Activated CD4-positive, alpha-beta T cell treated with anti-CD3 and anti-CD28 coated beads for 36 hours (primary cell): ENCODE measurements at places on chromosomes 6 and 20. TPM values are rescaled to one million over a fixed set of nuclear protein-coding genes. Genes with fewer than 3 reads are reported as not detected.

- peaks cover 39% of the 10 kb centered on the region for H3K27me3 ChIP-seq
- H3K27ac ChIP-seq: no peak overlapping the region
- no peak overlapping the region for H3K4me3 ChIP-seq
- peaks cover 2% of the 10 kb centered on the region for H3K4me1 ChIP-seq
- DNase-seq: no peak
Measured at GRCh38 chr6:105178110-105178509, 1.7 kb downstream of the POPDC3 start.

- H3K4me1 ChIP-seq: no peaks in the 10 kb centered on the region
- no peak overlapping the region for H3K4me3 ChIP-seq
- H3K27ac ChIP-seq: no peak overlapping the region
- DNase-seq: no peak
- no peaks in the 10 kb centered on the region for H3K36me3 ChIP-seq
Measured at GRCh38 chr6:3517350-3517749, 60.5 kb upstream of the SLC22A23 start.

GRCh38 chr20:59703046-59703445 lies 98.7 kb downstream of the PHACTR3 start:
- no peaks in the 10 kb centered on the region for H3K36me3 ChIP-seq
- DNase-seq: no peak
- H3K27ac ChIP-seq: no peak overlapping the region

- H3K36me3 ChIP-seq: no peaks in the 10 kb centered on the region
- H3K27me3 ChIP-seq: peaks cover 2% of the 10 kb centered on the region
- peaks cover 8% of the 10 kb centered on the region for H3K4me1 ChIP-seq
- no peak for DNase-seq
- H3K27ac ChIP-seq: no peak overlapping the region
- H3K4me3 ChIP-seq: no peak overlapping the region
Measured at GRCh38 chr6:125102891-125103290, 50.7 kb upstream of the TPD52L1 start.

DNA sequence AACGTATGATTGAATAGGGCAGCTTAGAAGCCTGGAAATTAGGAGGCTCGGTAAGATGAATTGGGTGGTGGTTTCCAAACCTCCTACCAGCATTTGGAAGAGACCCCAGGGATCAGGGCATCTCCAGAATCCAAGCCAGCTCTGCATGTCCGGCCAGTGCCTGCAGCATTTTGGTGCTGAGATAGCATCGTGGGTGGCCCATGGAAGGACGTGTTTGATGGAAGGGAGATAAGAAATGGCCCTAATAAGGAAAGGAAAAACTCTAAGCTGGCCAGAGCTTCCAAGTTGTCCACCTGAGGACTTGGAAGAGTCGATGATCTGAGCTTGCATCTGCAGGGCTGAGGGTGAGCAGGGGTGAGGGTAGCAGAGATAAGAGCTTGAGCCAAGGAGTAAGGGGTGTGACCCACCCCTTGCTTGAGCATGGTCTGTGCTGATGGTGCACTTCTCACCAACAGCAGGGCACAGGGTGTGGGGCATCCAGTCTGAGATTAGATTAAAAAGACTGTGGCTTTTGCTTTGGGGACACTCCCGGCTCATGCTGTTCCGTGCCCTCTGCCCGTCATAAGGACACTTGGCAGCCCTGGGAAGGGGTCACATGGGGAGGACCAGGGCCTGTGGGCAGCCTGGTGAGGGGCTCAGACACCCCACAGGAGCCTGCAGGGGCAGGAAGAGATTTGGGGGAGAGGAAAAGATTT lies 213.2 kb downstream of the ERMARD start:
- DNase-seq: no peak
- peaks cover 2% of the 10 kb centered on the region for H3K27me3 ChIP-seq
- H3K4me3 ChIP-seq: no peak overlapping the region
- H3K4me1 ChIP-seq: peaks cover 2% of the 10 kb centered on the region

- H3K27me3 ChIP-seq: no peaks in the 10 kb centered on the region
- no peaks in the 10 kb centered on the region for H3K4me1 ChIP-seq
- no peak for DNase-seq
- no peak overlapping the region for H3K27ac ChIP-seq
- no peaks in the 10 kb centered on the region for H3K36me3 ChIP-seq
Measured at GRCh38 chr6:95243053-95243452, 334.3 kb upstream of the MANEA start.

DNA sequence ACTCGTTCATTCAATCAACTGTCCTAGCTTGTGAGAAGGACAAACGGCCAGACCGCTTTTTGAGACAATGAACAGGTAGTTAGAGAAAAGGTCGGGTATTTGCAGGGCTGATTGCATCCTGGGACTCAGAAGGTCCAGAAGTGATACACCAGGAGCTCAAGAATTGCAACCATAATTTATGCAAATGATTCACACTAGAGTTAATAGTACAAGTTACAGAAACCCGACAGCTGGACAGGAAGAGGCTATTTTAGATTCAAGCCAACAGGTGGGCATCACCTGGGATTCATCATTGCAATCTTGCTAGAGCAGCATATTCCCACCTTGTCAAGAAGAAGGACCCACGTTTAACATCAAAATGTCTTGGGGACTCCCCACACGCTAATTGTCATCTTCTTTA lies 83.5 kb downstream of the TNFAIP3 start:
- no peak overlapping the region for H3K27ac ChIP-seq
- H3K4me1 ChIP-seq: peaks cover 21% of the 10 kb centered on the region
- no peaks in the 10 kb centered on the region for H3K27me3 ChIP-seq
- no peak overlapping the region for H3K4me3 ChIP-seq
- DNase-seq: no peak

- DNase-seq: no peak
- no peaks in the 10 kb centered on the region for H3K36me3 ChIP-seq
- H3K4me1 ChIP-seq: no peaks in the 10 kb centered on the region
- H3K27me3 ChIP-seq: no peaks in the 10 kb centered on the region
- no peak overlapping the region for H3K4me3 ChIP-seq
- no peak overlapping the region for H3K27ac ChIP-seq
Measured at GRCh38 chr6:73180076-73180738, 45.1 kb downstream of the KHDC1L start.

- H3K27ac ChIP-seq: no peak overlapping the region
- peaks cover 8% of the 10 kb centered on the region for H3K27me3 ChIP-seq
- H3K4me3 ChIP-seq: no peak overlapping the region
Measured at GRCh38 chr6:32868257-32868788, 14.3 kb downstream of the PSMB9 start.

GRCh38 chr6:89553431-89553830 lies 85.1 kb downstream of the LYRM2 start:
- H3K36me3 ChIP-seq: no peaks in the 10 kb centered on the region
- H3K4me3 ChIP-seq: no peak overlapping the region
- H3K4me1 ChIP-seq: no peaks in the 10 kb centered on the region

DNA sequence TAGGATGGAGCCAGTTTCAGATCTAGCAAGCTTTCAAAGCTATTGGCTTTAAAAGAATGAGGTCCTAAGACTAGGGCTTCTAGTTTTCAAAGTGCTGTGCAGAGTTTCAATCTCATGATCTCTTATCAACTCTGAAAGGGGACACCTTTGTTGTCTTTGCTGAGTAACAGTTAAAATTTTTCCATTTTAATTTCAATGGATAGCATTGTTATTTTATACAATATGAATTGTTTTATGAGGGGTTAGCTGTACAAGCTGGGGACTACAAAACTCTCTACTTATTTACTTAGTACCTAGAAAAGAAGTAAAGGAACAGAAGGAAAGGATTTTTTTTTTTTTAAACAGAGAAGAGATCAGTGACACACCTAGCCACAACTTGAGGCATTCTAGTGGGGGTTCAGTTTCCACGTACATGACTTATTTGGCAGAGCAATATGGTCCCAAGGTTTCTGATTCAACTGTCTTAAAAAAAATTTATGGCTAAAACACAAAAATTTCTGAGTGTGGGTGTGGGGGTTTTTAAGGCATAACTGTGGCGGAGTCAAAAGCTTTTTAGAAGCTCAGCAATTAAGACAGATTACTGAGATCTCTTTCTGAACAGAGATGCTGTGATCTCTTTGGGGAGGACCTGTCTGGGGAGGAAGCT lies 46.1 kb upstream of the JAG1 start:
- peaks cover 19% of the 10 kb centered on the region for H3K27me3 ChIP-seq
- no peaks in the 10 kb centered on the region for H3K36me3 ChIP-seq
- H3K4me3 ChIP-seq: no peak overlapping the region
- no peak for DNase-seq

GRCh38 chr6:126664271-126664670 lies 324.4 kb downstream of the CENPW start:
- no peaks in the 10 kb centered on the region for H3K36me3 ChIP-seq
- no peaks in the 10 kb centered on the region for H3K27me3 ChIP-seq

- no peak overlapping the region for H3K4me3 ChIP-seq
- H3K36me3 ChIP-seq: no peaks in the 10 kb centered on the region
- H3K4me1 ChIP-seq: no peaks in the 10 kb centered on the region
- H3K27me3 ChIP-seq: peaks cover 19% of the 10 kb centered on the region
- DNase-seq: no peak
Measured at GRCh38 chr6:87815449-87815848, 113.4 kb upstream of the AKIRIN2 start.

GRCh38 chr6:70289299-70289698 lies 13.6 kb downstream of the COL9A1 start:
- no peak overlapping the region for H3K27ac ChIP-seq
- H3K4me3 ChIP-seq: no peak overlapping the region
- H3K4me1 ChIP-seq: no peaks in the 10 kb centered on the region
- DNase-seq: no peak
- peaks cover 16% of the 10 kb centered on the region for H3K27me3 ChIP-seq

DNA sequence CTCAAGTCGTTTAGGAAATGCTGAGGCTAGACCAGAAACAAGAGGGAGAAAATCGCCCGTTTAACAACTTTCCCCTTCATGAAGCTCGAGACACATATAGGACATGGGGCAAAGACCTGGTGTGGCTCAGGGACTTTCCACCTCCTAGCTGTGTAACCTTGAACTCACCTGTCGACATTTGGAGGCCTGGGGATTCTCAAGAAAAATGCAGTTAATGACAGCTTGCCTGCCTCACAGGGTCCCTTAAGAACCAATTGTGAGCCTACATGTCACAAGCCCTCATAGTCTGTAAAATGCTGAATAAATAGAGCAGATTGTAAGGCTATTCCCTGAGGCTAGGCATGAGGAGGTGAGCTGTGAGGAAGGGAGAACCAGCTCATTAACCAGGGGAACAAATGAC lies 35.1 kb downstream of the MGME1 start:
- no peak for DNase-seq
- no peak overlapping the region for H3K27ac ChIP-seq
- H3K4me3 ChIP-seq: no peak overlapping the region
- no peaks in the 10 kb centered on the region for H3K36me3 ChIP-seq
- no peaks in the 10 kb centered on the region for H3K27me3 ChIP-seq

- H3K36me3 ChIP-seq: no peaks in the 10 kb centered on the region
- no peaks in the 10 kb centered on the region for H3K27me3 ChIP-seq
- H3K27ac ChIP-seq: no peak overlapping the region
- no peak overlapping the region for H3K4me3 ChIP-seq
- peaks cover 29% of the 10 kb centered on the region for H3K4me1 ChIP-seq
Measured at GRCh38 chr6:2823104-2823850, 18.4 kb downstream of the SERPINB1 start.

DNA sequence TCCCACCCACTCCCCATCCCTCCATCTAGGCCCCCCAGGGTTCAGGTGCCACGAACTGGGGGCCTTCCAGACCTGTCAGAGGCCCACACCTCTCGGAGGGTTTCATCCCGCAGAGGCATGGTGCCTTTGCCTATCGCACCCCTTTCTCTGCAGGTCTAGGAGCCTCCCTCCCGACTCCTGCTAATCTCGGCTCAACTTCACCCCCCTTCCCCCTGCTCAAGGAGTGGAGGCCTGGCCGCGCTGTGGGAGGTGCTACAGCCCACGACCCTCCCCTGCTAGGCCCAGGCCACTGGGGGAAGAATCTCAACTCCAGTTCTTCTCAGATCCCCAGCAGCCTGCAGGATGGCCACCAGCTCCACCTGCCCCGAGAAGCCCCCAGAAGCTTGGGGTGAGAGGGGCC lies at the start of gene TULP1:
TULP1 (minus strand) TSS at position 157 of the 400 bp plus-strand sequence; CDS start at position 119, 38 bp downstream.
- peaks cover 11% of the 10 kb centered on the region for H3K27me3 ChIP-seq
- DNase-seq: no peak
- no peak within 1 kb of the TSS for H3K27ac ChIP-seq
- no peak within 1 kb of the TSS for H3K4me3 ChIP-seq
- no peaks in the 10 kb centered on the region for H3K4me1 ChIP-seq

DNA sequence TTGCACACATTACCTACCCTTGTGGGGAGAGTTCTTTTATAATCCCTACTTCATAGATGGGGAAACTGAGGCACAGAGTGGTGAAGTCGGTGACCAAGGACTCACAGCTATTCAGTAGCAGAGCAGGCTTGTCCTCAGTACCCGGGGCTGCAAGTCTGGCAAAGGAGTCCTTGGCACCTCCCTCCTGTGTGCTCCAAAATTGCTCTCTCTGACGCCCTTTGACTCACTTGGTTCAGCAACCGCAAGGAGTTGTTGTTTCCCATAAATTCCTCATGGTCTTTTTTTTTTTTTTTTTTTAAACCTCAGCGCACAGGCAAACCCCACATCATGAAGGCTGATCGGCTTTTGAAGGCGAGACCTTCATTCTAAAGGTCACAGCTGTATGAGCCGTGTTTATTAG lies 143.2 kb downstream of the CEBPB start:
- H3K27ac ChIP-seq: no peak overlapping the region
- DNase-seq: no peak
- no peaks in the 10 kb centered on the region for H3K36me3 ChIP-seq
- no peak overlapping the region for H3K4me3 ChIP-seq
- H3K4me1 ChIP-seq: peaks cover 26% of the 10 kb centered on the region

- DNase-seq: no peak
- H3K4me3 ChIP-seq: no peak overlapping the region
- H3K27me3 ChIP-seq: no peaks in the 10 kb centered on the region
- H3K4me1 ChIP-seq: peaks cover 3% of the 10 kb centered on the region
- peaks cover 2% of the 10 kb centered on the region for H3K36me3 ChIP-seq
Measured at GRCh38 chr6:16361121-16361520, 122.7 kb downstream of the GMPR start.

MBOAT1 gene
- total RNA-seq: 16.1 TPM

ENPP3 gene
- 0.58 TPM for total RNA-seq

SLC25A27 gene
- total RNA-seq: 1.2 TPM

OOEP gene
- total RNA-seq: 0.86 TPM

C20orf141 gene
- total RNA-seq: not detected

PKIB gene
- total RNA-seq: 2.5 TPM

LTB gene
- 44.9 TPM for total RNA-seq

FOXS1 gene
- not detected for total RNA-seq

MICB gene
- 19.7 TPM for total RNA-seq

HLA-DQB1 gene
- 2.3 TPM for total RNA-seq

GRIK2 gene
- not detected for total RNA-seq

PBOV1 gene
- total RNA-seq: not detected

DOK5 gene
- total RNA-seq: 2.1 TPM

ACTR5 gene
- total RNA-seq: 6.3 TPM
